ENCODE measurements at places on chromosomes 7 and 10. TPM values are rescaled to one million over a fixed set of nuclear protein-coding genes. Genes with fewer than 3 reads are reported as not detected.

C7orf33 gene
- total RNA-seq: not detected

DNA sequence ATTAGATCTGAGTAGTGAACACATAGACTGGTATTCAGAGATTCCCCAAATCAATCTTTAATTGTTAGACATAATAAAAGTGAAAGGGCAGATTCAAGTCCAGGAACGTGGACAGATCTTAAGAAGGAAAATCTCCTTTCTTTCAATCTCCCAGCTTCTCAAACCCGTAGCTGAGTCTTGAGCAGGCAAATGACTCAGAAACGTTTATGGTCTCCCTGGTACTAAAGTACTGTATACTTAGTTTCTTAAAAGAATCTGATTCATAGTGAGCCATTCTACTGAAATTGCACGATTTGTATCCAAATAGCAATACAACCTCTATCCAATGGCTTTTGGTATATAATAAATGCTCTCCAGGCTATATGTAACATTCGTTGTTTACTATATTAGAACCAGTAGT lies 140.4 kb upstream of the RHEB start:
- no peaks in the 10 kb centered on the region for H3K27me3 ChIP-seq
- no peak overlapping the region for H3K27ac ChIP-seq
- peaks cover 16% of the 10 kb centered on the region for H3K4me1 ChIP-seq
- no peak overlapping the region for H3K4me3 ChIP-seq

GRCh38 chr10:100930368-100930767 lies 17.6 kb downstream of the SLF2 start:
- no peaks in the 10 kb centered on the region for H3K27me3 ChIP-seq
- no peak for DNase-seq
- peaks cover 59% of the 10 kb centered on the region for H3K36me3 ChIP-seq
- H3K4me3 ChIP-seq: no peak overlapping the region
- peaks cover 45% of the 10 kb centered on the region for H3K4me1 ChIP-seq
- peak overlapping the region; percentile 94 for H3K27ac ChIP-seq

DNA sequence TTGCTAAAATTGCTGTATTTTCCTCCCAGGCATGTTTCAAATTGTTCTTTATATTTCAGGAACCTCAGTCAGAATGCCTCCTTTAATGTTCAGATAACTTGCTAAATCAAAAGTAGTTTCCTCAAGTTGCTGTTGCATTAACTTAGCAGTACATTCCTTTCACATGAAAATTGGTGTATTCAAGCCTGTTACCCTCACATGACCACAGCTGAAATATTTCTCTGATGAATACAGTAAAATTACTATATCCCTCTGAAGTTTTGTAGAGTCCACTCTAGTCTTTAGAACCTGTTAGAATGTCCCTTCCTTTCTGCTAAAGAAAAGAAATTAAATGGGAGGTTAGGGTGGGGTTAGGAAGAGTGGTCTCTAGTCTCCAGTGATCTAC lies 24.5 kb upstream of the C1GALT1 start:
- no peaks in the 10 kb centered on the region for H3K27me3 ChIP-seq
- H3K4me1 ChIP-seq: no peaks in the 10 kb centered on the region
- DNase-seq: peak; percentile 50
- H3K27ac ChIP-seq: no peak overlapping the region
- H3K36me3 ChIP-seq: no peaks in the 10 kb centered on the region
- no peak overlapping the region for H3K4me3 ChIP-seq

DNA sequence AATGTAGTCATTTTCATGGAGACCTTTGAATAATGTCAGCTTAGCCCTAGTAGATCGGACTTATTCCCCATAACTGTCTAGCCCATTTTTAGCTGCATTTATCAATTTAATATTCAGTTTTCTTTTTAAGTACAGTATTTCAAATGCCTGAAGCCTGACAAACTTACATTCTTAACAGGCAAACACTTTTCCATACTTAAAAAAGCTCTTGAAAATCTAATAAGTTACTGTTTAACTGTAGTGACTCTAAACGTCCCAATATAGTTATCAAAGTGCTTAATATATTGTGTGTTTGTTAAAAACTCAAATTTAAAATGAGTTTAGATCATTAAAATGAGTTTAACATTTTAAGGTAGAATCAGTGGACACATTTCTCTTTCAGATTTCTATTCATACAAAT lies 44.9 kb downstream of the PON1 start:
- H3K27ac ChIP-seq: no peak overlapping the region
- no peaks in the 10 kb centered on the region for H3K27me3 ChIP-seq

GRCh38 chr7:100785878-100786277 lies 41.4 kb downstream of the EPHB4 start:
- no peaks in the 10 kb centered on the region for H3K4me1 ChIP-seq
- no peaks in the 10 kb centered on the region for H3K27me3 ChIP-seq
- H3K4me3 ChIP-seq: no peak overlapping the region
- DNase-seq: no peak
- H3K36me3 ChIP-seq: no peaks in the 10 kb centered on the region

GRCh38 chr7:299628-300027 lies 9.7 kb downstream of the FOXL3 start:
- no peaks in the 10 kb centered on the region for H3K4me1 ChIP-seq
- no peak overlapping the region for H3K4me3 ChIP-seq
- H3K36me3 ChIP-seq: no peaks in the 10 kb centered on the region
- peaks cover 12% of the 10 kb centered on the region for H3K27me3 ChIP-seq
- DNase-seq: no peak
- H3K27ac ChIP-seq: no peak overlapping the region

DNA sequence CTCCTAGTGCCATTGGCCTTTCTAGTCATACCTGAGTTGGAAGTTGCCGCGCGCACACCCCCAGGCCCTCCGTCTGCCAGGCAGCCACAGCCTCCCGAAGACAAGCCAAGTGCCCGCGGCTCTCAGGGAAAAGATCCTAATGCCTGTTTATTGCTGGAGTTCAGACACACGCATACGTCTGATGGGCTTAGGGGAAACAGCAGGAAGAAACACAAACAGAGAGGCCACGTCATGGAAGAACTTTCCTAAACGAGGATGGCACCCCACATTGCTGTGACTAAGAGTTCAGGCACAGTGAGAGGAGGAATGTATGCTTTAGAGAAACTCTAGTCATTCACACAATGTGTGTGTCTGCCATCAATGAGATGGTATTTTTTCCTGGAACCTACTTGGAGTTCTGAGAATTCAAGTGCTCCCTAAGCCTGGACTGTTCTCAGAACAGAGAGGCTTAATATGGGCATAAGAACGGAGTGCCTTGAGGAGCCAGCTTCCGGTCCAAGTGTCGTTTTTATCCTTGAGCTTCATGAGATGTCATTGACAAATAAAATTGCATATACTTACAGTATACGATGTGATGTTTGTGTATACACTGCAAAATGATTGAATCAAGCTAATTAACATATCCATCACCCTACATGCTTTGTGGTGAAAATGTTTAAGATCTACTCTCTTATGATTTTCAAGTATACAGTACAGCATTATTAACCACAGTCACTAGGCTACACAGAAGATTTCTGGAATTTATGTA lies 11.6 kb upstream of the RBP3 start:
- H3K27me3 ChIP-seq: peaks cover 6% of the 10 kb centered on the region
- H3K27ac ChIP-seq: no peak overlapping the region
- H3K36me3 ChIP-seq: no peaks in the 10 kb centered on the region
- DNase-seq: no peak
- no peak overlapping the region for H3K4me3 ChIP-seq
